ENCODE measurements at places on chromosomes 5 and 9. TPM values are rescaled to one million over a fixed set of nuclear protein-coding genes. Genes with fewer than 3 reads are reported as not detected.

GRCh38 chr5:115948091-115948534 lies 14.2 kb upstream of the LVRN start:
- no peak for DNase-seq

The MARVELD2 gene
- total RNA-seq: 0.71 TPM

The EGR1 gene
- 219 TPM for total RNA-seq

DNA sequence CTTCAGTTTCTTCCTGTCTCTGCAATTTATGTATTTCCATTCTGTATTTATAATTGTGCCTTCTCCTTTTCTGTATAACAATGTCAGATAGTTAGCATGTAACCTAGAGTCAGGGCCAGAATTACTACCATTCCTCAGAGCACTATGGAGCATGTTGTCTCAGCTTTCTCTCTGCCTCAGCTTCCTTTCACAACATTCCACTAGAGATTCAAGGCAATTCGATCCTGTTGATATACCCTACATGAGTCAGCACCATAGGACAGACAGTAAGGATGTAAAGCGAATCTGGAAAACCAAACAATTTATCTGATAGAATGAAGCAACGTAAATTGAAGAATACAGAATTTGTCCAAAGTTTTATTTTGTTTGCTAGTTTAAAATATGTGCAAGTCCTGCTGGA lies 728.3 kb upstream of the SEMA6A start:
- DNase-seq: no peak

DNA sequence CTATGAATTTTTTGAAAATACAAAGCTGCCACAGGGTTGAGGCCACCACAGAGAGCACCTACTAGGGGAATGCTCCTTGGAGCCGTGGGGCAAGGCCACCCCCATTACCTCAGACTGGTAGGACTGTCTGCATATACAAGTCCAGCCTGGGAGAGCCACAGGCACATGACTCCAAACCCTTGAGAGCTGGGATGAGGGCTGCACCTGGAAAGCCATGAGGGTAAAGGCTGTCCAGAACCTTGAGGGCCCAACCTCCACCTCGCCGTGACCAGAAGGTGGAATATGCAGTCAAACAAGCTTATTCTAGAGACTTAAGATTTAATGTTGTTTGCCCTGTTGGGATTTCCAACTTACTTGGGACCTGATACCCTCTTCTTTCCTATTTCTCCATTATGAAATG lies 69.5 kb upstream of the TSLP start:
- DNase-seq: no peak

GRCh38 chr9:75539523-75539922 lies 350.9 kb upstream of the PCSK5 start:
- no peak for DNase-seq

DNA sequence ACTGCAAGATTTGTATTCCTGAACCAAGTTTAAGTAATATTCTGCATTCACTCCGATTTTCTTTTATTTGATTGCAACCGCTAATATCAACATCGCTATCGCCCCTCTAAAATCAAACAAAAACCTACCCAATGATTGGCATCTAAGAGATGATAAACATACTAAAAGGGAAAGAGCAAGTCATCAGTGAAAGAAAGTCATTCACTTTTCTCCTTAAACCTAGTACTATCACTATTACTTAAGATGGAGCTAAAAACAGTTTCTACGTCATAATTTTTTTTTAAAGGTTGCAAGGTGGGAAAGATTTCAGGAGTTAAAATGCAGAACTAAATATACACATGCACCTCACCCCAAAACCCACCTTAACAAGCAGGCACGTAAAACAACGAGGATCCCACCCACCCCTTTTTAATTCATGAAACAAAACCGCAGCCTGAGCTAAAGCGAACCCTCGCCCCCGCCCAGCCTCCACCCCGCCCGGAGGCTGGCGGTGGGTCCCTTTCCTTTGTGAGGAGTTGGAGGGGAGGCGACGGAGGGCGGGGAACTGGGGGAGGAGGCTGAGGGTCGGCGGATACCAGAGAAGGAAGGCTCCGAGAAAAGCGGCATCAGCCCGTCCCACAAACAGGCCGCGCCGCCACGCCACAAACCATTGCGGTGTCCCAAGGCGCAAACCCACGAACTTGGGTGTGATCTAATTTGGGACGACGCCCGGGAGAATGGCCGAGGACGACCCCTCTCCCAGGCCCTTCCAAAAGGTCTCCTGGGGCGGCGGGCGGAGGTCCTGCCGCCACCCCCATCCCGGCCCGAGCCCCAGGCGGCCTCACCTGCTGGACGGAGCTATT lies 861 bp downstream of the UBQLN1 start:
- peak; percentile 84 for DNase-seq

DNA sequence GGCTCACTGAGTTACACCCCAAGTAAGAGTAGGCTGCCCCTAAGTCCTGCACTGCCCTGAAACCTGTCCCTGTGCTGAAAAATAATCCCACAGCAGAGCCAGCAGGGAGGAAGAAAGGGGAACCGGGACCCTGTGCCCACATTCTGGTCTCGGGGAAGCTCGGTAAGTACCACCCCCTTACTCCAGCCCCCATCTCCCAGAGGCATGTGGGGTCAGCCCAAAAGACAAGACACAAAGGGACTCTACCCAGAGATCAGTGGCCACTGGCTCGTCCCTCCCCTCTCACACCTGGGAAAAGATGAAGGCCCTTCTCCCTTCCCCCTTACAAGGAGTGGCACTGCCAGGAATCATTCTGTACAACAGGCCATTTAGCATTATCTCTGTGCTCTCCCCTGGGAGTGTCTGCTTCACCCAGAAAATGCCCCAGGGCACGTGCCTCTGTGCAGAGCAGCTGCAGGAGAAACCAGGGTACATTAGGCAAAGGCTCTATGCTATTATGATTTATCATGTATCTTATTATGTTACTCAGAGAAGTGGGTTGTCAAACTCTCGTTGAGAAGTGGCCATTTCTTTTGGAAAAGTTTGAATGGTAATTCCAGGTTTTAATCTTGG lies 71.3 kb downstream of the NDFIP1 start:
- no peak for DNase-seq

- no peak for DNase-seq
Measured at GRCh38 chr5:6723816-6724300, 10.6 kb downstream of the TENT4A start.

GRCh38 chr5:39658866-39659265 lies 234.1 kb upstream of the DAB2 start:
- no peak for DNase-seq

DNA sequence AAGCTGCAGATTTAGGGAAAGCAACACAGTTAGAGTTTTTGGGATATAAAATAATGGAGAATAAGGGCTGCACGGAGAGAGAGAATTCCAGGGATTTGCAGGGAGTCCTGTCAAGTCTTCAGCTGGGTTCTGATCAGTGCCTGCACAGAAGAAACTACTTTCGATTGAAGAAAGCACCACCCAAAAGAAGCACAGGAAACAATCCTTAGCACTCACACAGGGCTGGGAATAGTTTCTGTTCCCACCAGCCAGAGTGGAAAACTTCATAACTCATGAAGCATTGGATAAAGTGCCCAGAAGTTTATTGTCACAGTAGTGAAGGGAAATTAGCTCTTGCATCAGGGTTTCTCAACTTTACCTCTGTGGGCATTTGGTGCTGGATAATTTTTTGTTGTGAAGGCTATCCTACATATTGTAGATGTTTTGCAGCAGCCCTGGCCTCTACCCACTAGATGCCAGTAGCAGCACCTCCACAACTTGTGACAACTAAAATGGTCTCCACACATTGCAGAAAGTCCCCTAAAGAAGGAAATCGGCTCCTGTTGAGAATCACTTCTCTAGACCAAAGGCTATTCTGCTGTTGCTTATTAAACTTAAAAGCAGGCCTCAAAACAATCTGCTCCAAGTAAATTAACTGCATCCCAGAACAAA lies 71.0 kb upstream of the FAM120A start:
- DNase-seq: no peak

- no peak for DNase-seq
Measured at GRCh38 chr5:68688547-68688946, 405.3 kb upstream of the SLC30A5 start.

DNA sequence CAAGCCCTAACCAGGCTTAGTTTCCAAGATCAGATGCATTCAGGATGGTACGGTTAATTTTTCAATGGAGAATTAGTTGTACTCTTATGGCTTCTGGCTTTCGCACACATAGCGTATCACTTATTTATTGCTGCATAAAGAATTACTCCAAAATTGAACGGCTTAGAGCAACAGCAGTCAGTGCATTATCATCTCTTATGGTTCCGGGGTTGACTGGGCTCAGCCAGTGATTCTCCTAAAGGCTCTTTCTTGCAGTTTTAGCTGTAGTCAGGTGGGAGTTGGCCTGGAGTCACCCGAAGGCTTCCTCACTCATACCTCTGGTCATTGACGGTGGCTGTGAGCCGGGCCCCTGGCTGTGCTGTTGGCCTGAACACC lies 595 bp upstream of the GRHPR start:
- no peak for DNase-seq

The TBC1D13 gene
- total RNA-seq: 32.8 TPM

The EIF4EBP3 gene
- 14.7 TPM for total RNA-seq

The PTBP3 gene
- total RNA-seq: 58.9 TPM

The PHAX gene
- total RNA-seq: 51.1 TPM

DNA sequence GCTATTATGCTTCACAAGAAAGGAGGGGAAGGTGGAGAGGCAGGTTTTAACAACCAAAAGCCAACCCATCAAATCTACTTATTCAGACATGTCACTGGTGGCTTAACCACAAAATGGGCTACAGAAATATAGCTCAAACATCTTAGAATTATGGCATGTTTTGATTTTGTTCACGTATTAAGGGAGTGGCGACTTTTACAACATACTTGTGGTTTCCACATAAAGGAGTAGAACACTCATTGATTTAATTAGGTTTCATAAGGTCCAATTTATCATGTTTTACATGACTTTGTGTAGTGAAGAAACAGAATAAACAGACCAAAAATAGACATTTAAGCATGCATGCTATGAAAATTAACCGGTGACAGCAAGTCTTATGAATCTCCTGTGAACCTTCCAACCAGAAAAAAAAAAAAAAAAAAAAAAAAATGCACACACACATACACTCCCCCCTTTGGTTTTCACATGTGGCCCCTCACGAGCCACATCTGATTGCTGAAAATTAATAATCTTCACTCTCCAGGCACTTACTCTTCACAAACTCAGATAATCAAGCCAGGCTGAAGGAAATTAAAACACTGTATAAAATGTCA lies 5.4 kb downstream of the ZNF608 start:
- no peak for DNase-seq

GRCh38 chr5:145637396-145637795 lies 197.7 kb downstream of the PRELID2 start:
- DNase-seq: no peak

DNA sequence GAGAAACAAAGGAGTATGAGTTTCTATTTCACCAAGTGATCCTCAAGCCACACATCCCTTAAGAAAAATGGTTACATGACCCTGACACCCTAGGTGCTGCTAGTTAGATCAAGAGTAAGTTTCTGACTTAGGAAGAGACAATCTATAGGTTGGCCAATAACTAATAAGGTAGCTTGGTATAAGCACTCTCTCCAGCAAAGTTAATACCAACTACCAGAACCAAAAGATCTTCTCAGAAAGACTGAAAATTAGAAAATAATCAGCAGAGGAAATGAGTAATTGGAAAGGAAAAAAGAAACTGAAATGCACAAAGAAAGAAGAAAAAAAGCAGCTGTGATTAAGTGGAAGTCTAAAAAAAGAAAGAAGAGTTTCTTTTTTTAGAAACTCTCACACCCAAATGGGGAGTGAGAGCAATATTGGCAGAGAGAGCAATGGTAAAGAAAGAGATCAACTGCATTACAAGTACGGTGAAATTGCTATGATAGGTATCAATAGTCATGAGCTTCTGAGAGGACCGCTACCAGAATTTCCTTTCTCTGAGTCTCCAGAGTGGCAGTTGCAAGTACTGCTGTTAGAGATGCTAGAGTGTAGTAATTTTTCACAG lies 195.5 kb downstream of the TMEM167A start:
- no peak for DNase-seq

GRCh38 chr5:90014420-90014819 lies 395.1 kb downstream of the CETN3 start:
- no peak for DNase-seq

The CD274 gene
- 0.31 TPM for total RNA-seq

GRCh38 chr9:135757356-135757755 lies 55.4 kb downstream of the KCNT1 start:
- DNase-seq: no peak

GRCh38 chr9:105307591-105308130 lies 63.2 kb downstream of the SLC44A1 start:
- DNase-seq: no peak

The EDIL3 gene
- 470 TPM for total RNA-seq

The CSF2 gene
- total RNA-seq: not detected

DNA sequence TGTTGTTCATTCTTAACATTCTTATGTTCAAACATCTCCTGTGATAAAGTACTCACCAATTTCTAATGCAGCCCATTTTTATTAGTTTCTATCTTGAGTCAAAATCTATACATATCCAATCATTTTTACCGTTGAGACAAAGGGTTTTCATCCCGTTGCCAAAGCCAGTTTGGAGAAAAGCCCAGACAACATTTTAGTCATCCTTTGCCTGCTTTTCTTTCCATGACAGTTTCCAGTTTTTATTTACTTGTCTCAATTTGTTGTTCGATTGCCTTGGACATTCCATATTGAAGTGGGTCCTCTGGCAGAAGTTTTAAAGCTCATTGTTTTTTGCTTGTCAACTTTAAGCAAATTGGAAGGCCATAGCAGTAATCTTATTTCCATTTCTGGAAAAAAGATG lies 123.9 kb downstream of the RAB3C start:
- DNase-seq: no peak

DNA sequence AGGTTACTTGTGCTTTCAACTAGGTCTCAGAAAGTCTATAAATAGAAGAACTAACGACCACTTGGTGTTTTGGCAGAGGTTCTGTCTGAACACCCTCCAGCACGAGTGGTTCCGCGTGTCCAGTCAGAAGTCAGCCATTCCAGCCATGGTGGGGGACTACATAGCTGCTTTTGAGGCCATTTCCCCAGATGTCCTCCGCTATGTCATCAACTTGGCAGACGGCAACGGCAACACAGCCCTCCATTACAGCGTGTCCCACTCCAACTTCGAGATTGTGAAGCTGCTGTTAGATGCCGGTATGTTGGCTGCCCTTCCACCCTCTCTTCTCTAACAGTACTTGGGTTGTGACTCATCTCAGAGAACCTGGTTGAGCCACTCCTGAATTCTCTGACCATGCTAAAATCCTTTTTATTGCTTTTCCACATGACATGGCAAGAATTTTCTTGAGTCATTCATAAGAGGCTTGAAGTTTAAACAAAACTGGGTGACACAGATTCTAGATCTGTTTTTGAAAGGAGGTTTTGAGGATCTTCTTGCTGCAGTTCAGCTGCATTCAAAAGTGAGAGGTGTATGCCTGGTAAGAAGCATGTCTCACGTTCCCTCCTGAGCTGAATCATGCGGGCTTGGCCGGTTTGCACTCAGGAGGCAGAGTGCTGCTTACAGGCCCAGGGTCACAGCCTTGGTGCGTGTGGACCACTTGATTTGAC lies 103.1 kb upstream of the DMRT1 start:
- no peak for DNase-seq

DNA sequence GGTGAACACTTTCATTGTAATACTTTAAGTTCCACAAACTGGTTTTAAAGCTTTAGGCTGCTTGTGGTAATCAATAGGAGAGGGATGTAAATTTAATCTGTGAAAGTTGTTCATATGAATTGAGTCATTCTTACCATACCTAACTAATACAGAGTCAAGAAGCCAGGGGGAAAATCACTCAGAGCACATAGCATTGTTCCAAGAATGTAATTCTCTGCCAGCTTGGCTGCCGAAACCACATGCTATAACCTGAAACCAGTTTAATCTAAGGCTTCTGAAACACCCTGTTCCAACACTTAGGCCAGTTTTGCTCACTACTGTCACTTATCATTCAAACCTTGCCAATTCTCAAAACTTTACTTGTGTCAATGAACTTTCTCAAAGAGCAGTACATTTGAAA lies 528.8 kb upstream of the GRAMD2B start:
- DNase-seq: no peak

All from osteocyte (in vitro differentiated cells).